ENCODE measurements at places on chromosomes 16 and 17.

- DNase-seq: no peak
These were observed 33.1 kb downstream of the COG4 start for GRCh38 chr16:70490261-70490660.

- no peak for DNase-seq
These were observed 59.1 kb downstream of the ABCC6 start for GRCh38 chr16:16164243-16164642.

- no peak for DNase-seq
These were observed 52.6 kb downstream of the BCAS3 start for GRCh38 chr17:60730273-60730672.

DNA sequence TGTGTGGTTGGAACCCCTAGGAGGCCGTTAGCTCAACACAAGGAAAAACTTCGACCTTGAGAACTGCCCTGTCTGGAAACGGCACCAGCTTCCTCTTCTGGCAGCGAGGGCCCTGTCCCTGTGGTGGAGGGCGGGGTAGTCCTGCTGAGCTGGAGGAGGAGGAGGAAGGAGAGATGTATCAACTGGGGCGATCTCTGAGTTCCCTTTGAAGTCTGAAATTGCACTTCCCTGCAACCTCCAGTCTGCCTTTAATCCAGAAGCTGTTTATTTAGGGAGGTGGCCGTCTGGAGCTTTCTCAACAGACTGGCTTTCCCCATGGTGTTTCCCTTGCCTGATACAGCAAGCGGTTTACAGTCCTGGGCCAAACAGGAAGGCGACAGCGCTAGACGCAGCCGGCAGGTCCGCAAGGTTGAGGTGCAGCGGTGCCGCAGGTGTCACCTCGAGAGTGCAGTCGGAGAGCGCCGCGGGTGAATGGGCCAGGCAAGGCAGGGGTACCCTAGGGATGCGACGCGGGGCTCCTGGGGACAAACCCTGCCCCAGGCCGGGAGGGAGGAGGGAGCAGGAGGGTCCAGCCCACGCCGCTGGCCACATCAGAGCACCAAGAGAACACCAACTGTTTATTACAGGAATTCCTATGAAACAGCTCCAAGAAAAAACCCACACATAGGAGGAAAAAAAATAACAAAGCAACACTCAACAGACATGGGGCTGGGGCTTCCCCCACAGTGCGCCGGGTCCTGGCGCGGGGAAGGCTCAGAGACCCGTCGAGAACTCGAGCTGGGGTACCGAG is 11.4 kb upstream of the MRPS23 start:
- peak; percentile 46 for DNase-seq

- no peak for DNase-seq
These were observed 2.4 kb upstream of the RHBDF1 start for GRCh38 chr16:74747-75334.

GRCh38 chr16:80063031-80063712 is 462.6 kb upstream of the MAF start:
- DNase-seq: no peak

DNA sequence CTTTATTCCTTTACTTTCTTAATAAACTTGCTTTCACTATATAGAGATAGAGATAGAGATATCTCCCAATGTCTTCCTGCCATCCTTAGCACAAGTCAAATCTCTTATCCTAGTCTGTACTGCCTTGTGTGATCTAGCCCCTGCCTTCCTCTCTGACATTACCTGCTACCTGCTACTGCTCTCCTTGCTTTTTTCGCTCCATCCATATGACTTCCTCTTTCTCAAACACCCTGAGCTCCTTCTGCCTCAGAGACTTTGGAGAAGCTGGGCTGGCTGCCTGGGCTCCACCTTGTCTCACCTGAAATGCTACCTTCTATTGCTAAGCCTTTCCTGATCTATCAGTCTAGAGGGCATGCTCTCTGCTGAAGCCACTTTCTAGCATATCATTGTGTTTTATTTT is 24.7 kb upstream of the WSB1 start:
- DNase-seq: no peak

- DNase-seq: no peak
These were observed 17.3 kb upstream of the PRKCA start for GRCh38 chr17:66285149-66285548.

- no peak for DNase-seq
These were observed 30.7 kb downstream of the TMC7 start for GRCh38 chr16:19014461-19014860.

- peak; percentile 79 for DNase-seq
These were observed 6.8 kb downstream of the KIFC3 start for GRCh38 chr16:57795431-57795878.

DNA sequence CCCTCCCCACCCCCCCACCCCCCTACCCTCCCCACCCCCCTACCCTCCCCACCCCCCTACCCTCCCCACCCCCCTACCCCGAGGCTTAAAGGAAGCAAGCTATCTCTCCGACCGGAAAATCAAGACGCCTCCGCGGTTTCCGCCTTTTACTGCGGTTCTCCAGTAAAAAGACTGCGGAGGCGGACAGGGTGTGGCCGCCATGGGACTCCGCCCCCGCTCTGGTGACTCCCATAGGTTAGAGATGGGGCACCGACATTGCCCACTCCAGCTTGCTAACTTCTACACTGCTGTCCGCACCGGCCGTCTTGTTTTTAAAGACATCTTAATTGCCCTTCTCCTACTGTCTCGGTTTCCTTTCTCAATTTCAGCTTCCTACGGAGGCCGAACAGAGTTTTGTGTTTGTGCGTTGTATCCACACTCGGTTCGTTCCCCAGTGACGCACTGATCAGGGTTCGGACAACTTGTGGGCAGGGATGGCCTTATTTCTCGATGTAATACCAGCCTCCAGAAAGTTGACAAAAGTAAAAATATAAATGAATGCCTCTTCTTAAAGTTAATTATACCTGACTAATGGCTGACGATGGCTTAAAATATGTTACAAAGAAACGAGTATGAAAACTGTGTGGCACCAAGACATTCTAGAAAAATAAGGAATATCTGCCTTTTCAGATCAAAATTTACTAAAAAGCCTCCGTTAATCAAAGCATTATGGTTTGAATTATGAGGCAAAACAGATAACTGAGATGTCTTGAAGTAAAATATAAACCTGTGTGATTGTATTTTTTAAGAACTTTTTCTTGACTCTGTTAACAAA is 1.1 kb upstream of the ZNF200 start:
- no peak for DNase-seq

DNA sequence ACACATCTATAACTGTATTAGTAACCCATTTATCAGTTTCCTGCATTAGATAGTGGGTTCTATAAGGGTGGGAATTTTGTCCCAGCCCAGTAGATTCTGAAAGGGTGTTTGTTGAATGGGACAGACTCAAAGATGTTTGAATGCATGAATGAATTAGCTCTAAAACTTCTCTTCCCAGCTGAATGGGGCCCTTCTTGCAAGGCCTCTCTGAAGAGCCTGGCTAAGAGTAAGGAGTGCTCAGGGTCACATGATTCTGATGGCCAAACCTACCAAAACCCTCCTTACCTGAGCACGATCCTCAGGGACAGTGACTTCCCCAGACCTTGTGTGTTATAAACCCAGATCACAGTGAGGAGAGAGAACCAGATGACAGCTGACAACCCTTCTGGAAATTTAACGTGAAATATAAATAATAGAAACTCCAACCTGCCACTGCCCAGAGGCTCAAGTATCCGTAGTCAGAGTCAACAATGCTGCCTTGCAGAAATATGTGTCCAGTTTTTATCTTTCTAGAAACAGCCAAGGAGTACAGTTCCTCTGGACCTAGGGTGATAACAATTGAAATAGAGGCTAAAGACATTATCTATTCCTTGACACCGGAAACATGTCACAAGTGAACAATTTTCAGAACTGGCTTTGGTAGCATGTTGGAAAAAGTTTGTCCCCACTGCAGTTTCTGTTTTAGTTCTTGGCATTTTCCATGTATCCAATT is 268.9 kb upstream of the MAF start:
- DNase-seq: no peak

DNA sequence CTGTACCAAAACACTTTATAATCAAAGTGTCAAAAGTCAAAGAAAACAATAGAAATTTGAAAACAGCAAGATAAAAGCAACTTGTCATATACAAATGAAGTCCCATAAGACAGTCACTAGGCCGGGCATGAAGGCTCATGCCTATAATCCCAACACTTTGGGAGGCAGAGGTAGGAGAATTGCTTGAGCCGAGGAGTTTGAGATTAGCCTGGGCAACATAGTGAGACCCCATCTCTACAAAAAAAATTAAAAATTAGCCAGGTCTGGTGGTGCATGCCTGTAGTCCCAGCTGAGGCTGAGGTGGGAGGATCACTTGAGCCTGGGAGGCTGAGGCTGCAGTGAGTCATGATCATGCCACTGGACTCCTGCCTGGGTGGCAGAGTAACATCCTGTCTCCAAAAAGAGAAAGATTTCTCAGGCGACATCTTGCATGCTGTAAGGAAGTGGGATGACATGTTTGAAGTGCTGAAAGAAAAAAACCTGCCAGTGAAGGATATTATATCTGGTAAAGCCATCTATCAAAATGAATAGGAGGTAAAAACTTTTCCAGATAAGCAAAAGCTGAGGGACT is 98.7 kb upstream of the NACA2 start:
- no peak for DNase-seq

- DNase-seq: no peak
These were observed 16.4 kb downstream of the PIMREG start for GRCh38 chr17:6460531-6461161.

GRCh38 chr16:69166221-69166833 is 20.6 kb upstream of the SNTB2 start:
- DNase-seq: peak; percentile 69

DNA sequence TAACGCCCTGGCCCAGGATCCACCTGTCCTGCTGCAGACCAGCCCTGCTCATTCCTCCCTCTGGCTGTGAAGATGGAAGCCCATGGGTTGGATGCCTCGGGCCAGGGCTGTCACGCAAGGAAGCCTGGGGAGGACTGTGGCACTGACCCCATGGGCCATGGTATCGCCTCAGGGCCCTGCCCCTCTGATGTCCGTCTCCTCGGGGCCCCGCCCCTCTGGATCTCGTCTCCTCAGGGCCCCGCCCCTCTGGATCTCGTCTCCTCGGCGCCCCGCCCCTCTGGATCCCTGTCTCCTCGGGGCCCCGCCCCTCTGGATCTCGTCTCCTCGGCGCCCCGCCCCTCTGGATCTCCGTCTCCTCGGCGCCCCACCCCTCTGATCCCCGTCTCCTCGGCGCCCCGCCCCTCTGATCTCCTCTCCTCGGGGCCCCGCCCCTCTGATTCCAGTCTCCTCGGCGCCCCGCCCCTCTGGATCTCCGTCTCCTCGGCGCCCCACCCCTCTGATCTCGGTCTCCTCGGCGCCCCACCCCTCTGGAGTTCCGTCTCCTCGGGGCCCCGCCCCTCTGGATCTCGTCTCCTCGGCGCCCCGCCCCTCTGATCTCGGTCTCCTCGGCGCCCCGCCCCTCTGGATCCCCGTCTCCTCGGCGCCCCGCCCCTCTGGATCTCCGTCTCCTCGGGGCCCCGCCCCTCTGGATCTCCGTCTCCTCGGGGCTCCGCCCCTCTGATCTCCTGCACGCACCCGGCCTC is 24.0 kb downstream of the METRNL start:
- DNase-seq: no peak

DNA sequence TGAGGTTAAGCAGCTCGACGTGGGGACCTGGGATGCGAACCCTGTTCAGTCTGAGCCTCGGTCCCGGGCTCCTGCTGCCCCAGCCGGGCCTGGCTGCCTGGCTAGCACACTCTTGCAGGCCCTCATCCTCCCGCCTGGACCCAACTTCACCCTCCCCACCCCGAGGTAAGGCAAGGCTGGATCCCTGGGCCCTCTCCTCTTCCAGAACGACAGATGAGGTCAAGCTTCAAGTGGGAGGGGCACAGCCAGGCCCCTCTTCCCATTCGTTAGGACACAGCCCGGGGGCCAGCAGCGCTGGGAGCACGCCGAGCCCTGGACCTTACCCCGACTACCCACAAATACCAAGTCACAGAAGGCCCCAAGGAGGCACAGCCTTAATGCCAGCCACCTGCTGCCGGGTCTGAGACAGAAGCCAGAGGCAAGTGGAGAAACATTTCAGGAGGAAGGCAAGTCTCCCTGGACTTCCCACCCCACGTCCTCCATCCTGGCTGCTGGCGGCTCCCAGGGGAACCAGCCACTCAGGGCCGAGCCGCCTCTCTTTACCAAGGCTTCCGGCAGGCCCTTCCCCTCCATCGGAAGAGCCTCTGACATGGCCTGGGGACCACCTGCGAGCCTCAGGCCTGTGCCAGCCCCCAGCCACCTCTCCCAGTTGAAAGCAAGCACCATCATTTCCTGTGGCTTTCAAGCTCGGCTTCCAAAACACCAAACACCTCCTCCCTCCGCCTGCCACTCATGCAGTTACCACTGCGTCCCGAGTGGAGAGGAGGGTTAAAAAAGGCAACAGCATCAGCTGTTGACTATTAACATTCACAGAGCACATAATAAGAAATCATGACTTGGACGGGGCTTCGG is 59.9 kb downstream of the RPH3AL start:
- DNase-seq: no peak

DNA sequence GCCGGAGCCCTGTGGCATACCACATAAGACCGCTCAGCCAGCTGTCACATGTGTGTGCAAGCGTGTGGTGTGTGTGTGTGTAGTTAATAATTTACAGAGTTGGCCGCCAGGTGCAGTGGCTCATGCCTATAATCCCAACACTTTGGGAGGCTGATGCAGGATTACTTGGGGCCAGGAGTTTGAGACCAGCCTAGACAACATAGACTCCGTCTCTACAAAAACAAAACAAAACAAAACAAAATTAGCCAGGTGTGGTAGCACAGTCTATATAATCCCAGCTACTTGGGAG is 20.4 kb downstream of the SOCS1 start:
- no peak for DNase-seq

- DNase-seq: peak; percentile 90
These were observed at the start of gene GPRC5C for GRCh38 chr17:74431568-74432423. GPRC5C (plus strand) TSS chr17:74432088; CDS start chr17:74439777, 7,689 bp downstream.

DNA sequence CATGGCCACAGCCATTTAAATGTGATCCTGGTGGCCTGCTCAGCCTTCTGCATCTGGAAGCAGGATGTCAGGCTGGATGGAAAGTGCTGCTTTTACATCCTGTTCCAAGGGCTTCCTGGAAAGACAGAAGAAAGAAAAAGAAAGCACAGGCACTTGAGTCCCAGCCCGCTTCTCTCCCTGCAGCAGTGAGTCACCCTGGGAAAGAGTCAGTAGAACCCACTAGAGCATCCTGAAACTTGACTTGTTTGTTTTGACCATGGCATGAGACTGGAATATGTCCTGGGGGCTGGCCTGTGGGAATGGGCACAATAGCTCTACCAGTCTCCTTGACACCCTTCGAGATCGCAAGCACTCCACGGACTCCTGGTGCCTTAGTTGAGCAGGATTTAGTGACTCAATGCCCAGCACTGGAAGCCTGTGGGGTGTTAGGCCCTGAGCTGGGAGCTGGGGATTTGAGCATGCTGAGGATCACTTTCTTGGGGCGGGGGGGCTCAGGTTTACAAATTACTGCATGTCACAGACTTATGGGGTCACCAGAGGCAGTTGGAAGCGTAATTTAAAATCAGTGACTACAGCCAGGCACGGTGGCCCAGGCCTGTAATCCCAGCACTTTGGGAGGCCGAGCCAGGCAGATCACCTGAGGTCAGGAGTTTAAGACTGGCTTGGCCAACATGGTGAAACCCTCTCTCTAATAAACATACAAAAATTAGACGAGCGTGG is 22.1 kb upstream of the GNA13 start:
- no peak for DNase-seq

GRCh38 chr17:78324391-78325075 is 35.3 kb downstream of the SOCS3 start:
- no peak for DNase-seq

GRCh38 chr16:64410306-64410705 is 711.6 kb downstream of the CDH11 start:
- DNase-seq: no peak

GRCh38 chr17:65902831-65903522 is 289.0 kb downstream of the CEP112 start:
- DNase-seq: no peak

Data from GM13977 (cell line).